ENCODE measurements at places on chromosomes 3 and 15.

GRCh38 chr15:56042982-56043980 lies 49.9 kb upstream of the NEDD4 start:
- DNase-seq: peak; percentile 7

DNA sequence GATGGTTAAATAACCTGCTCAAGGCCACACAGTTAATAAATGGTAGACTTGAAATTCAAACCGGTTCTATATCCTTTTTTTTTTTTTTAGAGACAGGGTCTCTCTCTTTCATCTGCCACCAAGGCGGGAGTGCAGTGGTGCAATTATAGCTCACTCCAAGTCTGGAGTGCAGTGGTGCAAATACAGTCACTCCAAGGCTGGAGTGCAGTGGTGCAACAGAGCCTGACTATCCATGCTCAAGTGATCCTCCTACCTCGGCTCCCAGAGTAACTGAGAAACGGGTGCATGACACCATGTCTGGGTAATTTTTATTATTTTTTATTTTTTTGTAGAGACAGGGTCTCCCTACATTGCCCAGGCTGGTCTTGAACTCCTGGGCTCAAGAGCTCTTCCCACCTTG lies 23.4 kb downstream of the DPP8 start:
- DNase-seq: no peak

- peak; percentile 45 for DNase-seq
Observed at GRCh38 chr3:60064210-60065178, 1014.7 kb upstream of the CFAP20DC start.

DNA sequence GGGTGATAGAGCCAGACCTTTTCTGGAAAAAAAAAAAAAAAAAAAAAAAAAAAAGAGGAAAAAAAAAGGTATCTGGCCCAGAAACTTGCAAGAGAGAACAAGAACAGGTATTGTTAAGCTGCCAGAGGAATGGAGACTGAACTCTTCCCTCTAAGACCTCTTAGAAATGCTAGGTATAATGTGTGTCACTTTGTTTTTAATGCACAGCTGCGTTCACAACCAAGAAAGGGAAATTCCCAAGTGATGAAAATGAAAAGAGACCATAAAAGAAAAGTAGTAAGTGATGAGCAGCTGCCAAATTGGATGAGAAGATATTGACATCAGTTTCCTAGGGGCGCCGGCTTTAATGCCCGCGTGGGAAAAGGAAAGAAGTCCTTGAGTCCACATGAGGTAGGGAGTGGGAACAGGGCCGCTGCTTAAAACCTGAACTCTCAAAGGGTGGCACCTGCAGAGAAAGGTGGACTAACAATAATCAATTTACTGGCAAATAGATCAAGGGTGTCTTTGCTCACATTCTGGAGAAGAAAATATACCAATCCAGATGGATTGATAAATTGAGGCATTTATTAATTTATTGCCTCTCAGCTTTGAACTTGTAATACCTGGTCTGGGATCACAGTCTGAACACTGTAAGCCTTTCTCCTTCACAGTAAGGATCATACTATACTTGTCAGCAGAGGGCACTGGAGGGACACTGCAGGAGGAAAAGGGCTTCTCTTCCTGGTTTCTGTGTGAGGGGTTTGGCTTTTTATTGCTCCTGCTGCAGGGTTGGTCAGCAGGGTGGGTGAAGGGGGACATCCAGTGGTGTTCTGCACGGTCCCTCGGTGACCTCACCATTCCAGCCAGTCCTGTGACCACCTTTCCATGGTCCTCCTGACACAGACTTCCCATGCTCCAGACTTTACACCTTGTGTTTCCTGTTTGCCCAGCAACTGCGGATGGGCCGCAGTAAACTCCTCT lies 131.6 kb downstream of the AQP9 start:
- DNase-seq: peak; percentile 31

- DNase-seq: no peak
Observed at GRCh38 chr15:60369696-60370095, 28.1 kb downstream of the ANXA2 start.

GRCh38 chr15:85539491-85539890 lies 159.1 kb downstream of the AKAP13 start:
- no peak for DNase-seq

GRCh38 chr3:55964491-55964985 lies 477.4 kb upstream of the WNT5A start:
- DNase-seq: no peak

- DNase-seq: no peak
Observed at GRCh38 chr3:45536316-45536715, 58.2 kb upstream of the LIMD1 start.

DNA sequence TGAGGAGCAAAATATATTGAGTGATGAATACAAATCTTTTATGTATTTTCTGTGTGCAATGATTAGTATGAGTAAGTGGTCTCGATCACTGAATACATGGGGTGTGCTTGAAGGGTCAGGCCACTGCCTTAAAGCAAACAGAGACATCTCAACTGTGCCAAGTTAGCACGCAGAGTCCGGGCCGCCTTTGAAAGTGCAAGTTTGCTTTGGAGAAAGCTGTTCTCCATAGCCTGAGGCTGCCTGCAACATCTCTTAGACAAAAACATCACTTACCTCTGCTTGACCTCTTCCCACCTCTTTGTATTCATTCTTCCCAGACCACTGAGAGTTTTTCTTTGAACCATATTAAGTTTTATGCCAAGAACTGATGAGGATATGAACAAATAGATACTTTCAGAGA lies 267.0 kb downstream of the ZBTB20 start:
- no peak for DNase-seq

- no peak for DNase-seq
Observed at GRCh38 chr3:136804813-136805212, 14.1 kb upstream of the SLC35G2 start.

GRCh38 chr3:107116251-107116650 lies 261.0 kb upstream of the CCDC54 start:
- DNase-seq: no peak

GRCh38 chr3:83877910-83878309 lies 1080.9 kb upstream of the CADM2 start:
- no peak for DNase-seq

- DNase-seq: peak; percentile 3
Observed at GRCh38 chr3:11734-12133, 184.8 kb upstream of the CHL1 start.

DNA sequence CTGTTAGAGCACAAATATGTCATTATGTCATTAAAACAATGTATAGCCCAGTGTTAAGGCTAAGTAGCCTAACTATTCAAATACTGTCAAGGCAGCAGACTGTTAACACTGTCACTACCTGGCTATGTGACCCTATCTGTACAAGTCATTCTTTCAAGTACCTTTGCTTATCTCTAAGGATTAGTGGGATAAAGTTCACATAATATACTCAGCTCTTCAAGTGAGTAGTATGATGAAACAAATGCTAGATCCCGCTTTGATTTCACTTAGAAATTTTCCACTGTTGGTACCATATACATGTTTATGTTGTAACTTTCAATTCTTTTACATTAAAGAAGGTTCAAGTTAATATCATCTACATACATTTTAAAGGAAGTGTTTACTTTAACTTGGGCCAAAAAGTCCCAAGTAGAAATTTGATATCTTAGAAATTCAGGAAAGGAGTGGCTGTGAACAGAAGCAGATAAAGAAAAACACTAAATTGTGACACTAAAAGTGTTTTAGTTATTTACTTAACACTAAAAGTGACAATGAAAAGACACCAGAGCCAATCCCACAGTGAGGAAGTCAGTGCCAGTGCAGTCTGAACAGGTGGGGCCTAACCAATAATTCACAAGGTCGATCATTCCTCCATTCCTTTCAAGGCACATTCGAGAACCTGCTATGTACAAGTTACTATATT lies 4.8 kb upstream of the RFX7 start:
- DNase-seq: no peak

DNA sequence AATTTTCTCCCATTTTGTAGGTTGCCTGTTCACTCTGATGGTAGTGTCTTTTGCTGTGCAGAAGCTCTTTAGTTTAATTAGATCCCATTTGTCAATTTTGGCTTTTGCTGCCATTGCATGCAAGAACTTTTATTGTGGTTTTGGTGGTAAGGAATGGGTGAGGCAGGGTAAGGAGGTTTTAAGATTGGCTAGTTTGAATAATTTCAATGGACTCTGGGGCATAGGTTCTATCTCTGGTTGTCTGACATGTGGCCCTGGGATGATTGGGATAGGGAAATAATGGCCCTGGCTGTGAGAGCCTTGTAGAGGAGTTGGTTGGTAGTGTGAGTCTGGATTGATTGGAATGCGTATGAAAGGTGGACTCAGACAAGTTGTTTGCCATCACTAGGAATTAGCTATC lies 38.0 kb downstream of the SEC22A start:
- no peak for DNase-seq

DNA sequence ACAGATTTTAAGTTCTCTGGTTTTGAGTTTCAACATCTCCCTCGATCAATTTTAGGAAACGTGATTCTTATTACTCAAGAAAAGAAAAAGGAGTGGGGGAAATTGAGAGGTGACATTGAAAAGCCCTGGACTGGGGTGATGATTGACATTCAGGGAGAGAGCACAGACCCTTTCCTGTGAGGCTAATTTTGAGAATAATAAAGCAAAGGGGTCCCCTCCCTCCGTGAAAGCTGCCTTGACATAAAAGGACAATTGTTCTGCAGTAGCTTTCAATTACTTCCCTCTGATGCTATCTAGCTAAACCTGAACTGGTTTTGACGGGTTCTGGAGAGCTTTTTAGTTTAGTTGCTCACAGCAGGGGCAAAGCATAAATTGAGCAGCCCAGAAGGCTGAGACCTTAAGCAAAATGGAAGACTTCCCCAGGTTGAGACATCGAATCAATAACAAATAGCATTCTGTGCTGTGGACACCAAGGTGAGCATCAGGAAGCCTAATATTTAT lies 14.4 kb upstream of the CMTM8 start:
- DNase-seq: no peak

- no peak for DNase-seq
Observed at GRCh38 chr15:60673166-60673565, 194.2 kb upstream of the ICE2 start.

DNA sequence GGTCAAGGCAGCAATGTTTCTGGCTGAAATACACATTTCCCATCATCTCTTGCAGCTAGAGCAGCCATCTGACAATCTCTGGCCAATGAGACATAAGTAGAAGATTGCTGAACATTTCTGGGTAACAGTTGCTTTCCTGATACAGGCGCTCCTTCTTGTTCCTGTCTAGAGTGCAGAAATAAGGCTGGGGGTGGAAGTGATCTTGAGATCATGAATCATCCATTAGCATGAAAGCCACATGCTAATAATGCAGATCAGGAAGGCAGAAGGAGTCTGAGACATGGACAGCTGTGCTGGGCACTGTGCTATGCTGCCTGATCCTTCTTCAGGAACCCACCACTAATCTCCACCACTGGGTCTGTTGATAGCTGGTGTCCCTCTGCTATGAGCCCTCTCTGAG lies 14.8 kb upstream of the TMEM108 start:
- no peak for DNase-seq

- DNase-seq: no peak
Observed at GRCh38 chr3:123485551-123485950, 36.7 kb upstream of the ADCY5 start.

GRCh38 chr15:41848631-41849030 lies 10.0 kb downstream of the PLA2G4B start:
- no peak for DNase-seq

DNA sequence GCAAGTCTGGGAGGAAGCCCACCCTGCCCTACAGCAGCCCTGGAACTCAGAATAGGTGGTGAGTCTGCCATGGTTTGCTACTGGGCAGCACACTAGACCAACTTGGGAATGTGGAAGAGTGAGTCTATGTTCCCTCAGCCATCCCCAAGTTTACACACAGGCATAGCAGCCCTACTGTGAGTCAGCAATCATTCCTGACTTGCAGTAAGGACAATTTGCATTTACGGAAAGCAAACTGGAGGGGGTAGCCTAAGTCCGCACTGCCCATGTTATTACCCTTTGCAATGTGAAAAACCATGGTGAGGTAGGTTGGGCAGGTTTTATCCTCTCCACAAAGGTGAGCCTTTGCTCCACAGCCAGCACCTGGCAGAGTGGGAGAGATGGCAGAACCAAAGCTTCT lies 4.6 kb downstream of the TCTA start:
- DNase-seq: no peak

- DNase-seq: no peak
Observed at GRCh38 chr15:71559098-71559497, 251.3 kb upstream of the NR2E3 start.

DNA sequence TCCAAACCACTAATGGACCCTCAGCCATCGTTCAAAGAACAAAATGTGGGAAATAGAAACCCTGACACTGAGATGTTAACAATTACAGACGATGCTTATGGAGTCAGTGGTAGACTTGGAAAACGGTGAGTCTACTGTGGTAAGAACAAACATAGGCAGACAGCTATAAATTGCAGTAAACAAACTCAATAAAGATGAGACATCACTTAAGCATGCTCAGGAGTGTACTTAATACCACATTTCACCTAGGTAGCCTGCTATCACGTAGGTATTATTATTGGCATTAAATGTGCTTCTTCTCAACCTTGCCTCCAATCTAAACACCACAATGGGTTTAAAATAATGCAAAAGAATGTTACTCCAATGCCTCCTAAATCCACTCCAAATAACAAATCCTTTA lies 2.5 kb downstream of the OSBPL10 start:
- no peak for DNase-seq

- DNase-seq: no peak
Observed at GRCh38 chr3:149969110-149969939, 1.4 kb downstream of the PFN2 start.

GRCh38 chr15:94749811-94750617 lies 518.7 kb downstream of the MCTP2 start:
- DNase-seq: no peak

- DNase-seq: no peak
Observed at GRCh38 chr15:100919481-100920405, 586 bp downstream of the LRRK1 start.

- DNase-seq: no peak
Observed at GRCh38 chr3:171348121-171348520, 112.1 kb downstream of the TNIK start.

GRCh38 chr3:61233746-61234145 lies 17.5 kb downstream of the FHIT start:
- no peak for DNase-seq

DNA sequence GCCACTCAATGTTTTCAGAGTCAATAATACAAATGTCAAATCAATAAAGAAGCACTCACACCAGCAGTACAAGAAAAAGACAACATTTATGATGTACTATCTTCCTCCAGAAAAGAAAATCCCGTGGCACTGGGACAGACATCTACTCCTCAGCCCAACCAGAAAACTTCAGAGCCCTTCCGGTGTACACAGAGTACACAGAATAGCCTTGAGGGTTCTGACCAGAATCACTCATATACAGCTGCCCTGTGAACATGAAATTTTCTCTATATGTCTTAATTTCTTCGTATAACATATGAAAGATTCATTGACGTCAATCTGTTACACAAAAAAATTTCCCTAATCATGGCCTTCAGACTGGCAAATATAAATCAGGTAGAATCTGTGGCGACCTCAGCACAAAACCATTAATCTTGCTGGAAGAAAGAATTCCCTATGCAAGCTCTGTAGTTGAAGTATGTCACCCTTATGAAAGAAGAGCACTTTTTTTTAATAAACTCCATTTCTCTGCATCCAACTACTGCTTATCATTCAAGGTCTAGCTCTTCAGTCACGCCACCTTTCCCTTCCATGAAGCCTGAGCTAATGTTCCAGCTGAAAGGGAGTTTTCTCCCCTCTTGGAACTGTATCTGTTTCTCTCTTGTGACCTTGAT lies 53.8 kb upstream of the PLAAT1 start:
- DNase-seq: no peak

Data from CD4-positive, alpha-beta T cell treated with Interleukin-6 for 4 hours (primary cell).